Stimulated activated CD8-positive, alpha-beta memory T cell treated with anti-CD3 and anti-CD28 coated beads, Interleukin-15, amount 100 ng/mL, for 4 hours (primary cell): ENCODE measurements at places on chromosomes 1 and 21.

DNA sequence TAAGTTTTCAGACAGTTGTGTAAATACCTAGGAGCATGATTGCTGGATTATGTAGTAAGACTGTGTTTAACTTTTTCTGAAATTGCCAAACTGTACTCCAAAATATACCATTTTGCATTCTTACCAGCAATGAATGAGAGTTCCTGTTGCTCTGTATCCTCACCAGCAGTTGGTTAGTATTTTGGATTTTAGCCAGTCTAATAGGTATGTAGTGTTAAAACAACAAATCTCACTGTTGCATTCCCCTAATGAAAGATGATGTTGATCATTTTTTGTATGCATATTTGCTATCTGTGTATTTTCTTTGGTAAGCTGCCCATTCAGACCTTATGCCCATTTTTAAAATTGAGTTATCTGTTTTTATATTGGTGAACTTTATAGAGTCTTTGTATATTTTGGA, 89.9 kb downstream of the RASAL2 start:
- DNase-seq: no peak

DNA sequence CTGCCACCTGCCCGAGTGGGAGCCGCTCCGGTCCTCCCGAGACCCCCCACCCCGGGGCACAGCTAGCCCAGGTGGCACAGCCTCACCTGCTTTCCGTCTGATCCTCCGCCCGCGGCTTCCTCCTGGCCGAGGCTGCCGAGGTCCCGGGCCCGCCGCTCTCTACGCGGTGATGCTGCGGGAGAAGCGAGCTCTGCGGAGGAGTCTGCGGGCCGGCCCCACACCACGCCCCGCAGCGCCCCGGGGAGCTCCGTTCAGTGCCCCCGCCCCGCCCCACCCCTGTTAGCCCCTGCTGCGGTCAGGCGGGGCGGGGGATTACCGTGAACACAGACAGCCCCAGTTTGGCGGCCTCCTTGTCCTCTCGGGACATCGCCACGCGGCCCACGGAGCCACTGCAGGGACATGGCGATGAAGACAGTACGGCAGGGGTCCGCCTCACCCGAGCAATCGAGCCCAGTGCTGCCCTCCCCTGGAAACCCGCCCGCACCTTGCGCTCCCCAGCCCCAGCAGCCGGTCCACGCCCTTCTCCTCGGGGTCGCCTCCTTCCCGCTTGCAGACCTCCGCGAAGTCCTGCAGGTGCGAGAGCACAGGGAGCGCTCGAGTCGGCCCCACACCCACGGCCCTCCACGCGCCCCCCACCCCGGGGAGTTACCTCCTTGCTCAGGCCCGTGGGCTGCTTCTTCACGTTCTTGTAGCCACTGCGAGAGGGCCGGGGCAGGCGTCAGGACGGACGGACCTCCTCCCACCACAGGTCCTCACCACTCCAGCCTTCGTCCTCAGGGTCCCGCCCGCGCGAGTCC, 933 bp downstream of the C1orf35 start:
- DNase-seq: no peak

- no peak for DNase-seq
Measured at GRCh38 chr1:202968895-202969295, 1.8 kb upstream of the CYB5R1 start.

GRCh38 chr1:195872376-195872775, 735.9 kb downstream of the KCNT2 start:
- no peak for DNase-seq

GRCh38 chr1:245888809-245889208, 618.3 kb downstream of the SMYD3 start:
- DNase-seq: no peak

DNA sequence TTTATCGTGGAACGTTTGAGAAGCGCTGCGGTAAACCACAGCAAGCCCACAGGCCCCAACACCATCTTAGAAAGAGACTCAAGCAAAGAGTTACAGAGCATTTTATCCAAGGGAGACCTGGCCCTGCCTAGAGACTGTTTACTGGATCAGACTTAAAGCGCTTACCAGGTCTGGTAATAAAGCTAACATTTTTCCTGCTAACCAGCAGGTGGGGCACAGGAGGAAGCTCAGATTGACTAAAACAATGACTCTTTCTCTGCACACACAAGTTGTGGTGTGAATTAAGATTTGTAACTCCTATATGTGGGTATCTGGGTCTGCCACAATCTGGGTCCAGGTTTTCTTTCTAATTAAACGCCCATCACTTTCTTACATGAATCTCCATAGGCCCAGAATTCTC, 136.5 kb upstream of the ETS2 start:
- no peak for DNase-seq
